ENCODE measurements at places on chromosomes 11 and 22.

DNA sequence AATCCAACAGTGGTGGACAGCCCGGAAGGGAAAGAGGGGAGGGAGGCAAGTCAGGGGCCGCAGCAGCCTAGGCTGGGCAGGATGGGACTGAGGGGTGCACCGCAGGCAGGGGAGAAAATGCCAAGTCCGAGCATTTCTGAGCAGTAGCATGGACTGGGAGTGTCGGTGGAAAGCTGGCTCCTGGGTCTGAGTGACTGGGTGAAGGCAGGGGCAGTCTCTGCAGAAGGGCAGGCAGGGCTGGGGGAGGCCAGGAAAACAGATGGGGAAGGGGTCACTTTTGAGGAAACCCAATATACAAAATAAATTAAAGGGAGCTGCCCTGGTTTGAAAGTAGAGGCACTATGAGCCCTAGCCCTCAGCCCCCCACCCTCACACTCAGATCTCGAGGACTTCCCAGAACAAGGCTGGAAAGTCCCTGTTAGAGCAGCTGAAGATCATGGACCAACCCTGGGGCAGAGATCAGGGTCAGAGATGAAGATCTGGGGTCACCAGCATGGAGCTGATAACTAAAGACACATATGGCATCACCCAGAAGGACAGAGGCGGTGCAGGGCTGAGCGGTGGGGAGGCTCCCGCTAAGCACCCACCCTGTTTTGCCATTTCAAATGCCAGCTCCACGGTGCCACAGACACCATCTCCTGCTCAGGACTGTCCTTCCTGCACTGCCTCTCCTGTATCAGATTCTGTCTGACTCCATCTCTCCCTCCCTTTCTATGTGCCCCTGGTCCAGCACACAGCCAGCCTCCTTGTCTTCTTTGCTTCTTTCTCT lies 32.4 kb upstream of the ETS1 start:
- DNase-seq, result no peak

- DNase-seq, result no peak
Measured at GRCh38 chr11:47923667-47924066, 56.7 kb upstream of the PTPRJ start.

- DNase-seq, result no peak
Measured at GRCh38 chr22:36767035-36767775, 8.7 kb downstream of the IFT27 start.

- DNase-seq, result no peak
Measured at GRCh38 chr22:44396727-44397722, 84.3 kb upstream of the SHISAL1 start.

DNA sequence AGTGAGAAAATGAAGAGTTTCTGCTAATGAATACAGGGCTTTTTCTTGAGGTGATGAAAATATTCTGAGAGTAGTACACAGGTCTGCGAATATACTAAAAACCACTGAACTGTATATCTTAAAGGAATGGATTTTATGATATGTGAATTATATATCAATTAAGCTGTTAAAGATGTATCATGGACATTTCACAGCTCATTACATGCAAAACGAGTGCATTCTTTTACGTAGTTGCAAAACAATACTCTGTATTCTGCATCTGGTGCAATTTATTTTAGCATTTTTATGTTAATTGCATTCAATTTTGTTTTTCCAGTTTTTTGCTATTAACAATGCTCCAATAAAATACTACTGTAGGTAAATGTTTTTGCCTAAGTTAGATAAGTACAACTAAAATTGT lies 411.6 kb downstream of the DYNC2H1 start:
- DNase-seq, result no peak

- DNase-seq, result peak; percentile 87
Measured at GRCh38 chr11:10304495-10305261, at the start of gene ADM. ADM (plus strand) TSS chr11:10305073; CDS start chr11:10305701, 628 bp downstream.

- peak; percentile 56 for DNase-seq
Measured at GRCh38 chr11:84384731-84385130, 1098.6 kb upstream of the CCDC90B start.

- no peak for DNase-seq
Measured at GRCh38 chr11:1235901-1236315, 13.0 kb downstream of the MUC5B start.

DNA sequence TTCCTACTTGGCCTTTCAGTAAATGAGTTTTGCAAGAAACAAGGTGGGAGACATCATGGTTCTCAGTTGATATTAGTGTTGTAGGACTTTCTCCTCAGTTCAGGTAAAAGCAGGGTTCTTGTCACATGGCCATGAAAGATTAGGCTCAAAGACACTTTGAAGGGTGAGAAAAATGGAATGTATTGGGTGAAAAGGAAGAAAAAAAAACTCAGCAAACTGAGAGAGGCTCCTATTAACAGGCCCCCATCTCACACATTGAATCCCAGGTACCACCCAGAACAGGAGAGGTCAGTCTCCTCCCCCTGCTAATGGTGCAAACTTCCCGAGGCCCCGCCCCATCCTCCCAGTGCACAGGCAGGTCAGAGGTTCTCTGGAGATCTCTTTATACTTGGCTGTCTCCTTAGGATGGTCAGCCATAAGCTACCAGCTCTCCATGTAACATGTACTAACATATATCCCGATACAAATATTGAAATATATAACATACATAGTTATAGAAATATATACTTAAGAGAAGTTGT lies 62.2 kb downstream of the MICAL2 start:
- no peak for DNase-seq

- DNase-seq, result no peak
Measured at GRCh38 chr11:119447664-119448242, 24.8 kb upstream of the THY1 start.

GRCh38 chr11:123061403-123062157 lies at the start of gene HSPA8:
HSPA8 (minus strand) TSS chr11:123062136; CDS start chr11:123061324, 812 bp downstream.
- peak; percentile 82 for DNase-seq

DNA sequence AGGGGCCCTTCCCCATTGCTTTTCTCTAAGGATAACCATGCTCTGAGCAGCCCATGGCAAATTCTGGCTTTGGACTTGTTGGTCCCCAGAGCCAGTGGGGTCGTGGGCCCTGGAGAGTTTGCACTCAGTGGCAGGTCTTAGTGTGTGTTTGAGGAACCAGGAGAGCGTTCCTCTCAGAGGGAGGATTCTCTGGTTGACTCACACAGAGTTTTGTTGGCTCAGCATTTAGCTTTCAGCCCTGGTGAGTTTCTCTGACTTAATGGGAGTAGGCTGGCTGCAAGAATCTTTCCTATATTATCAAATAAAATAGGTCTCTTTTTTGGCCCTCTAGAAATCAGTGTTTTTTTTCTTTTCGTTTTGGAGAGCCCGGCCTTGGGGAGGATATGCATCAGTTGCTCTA lies 20.9 kb downstream of the ST14 start:
- DNase-seq, result no peak

- no peak for DNase-seq
Measured at GRCh38 chr11:95318498-95318897, 87.5 kb upstream of the SESN3 start.

GRCh38 chr22:28810821-28811491 lies 10.6 kb upstream of the XBP1 start:
- DNase-seq, result peak; percentile 93

GRCh38 chr11:35031867-35032266 lies 107.1 kb upstream of the CD44 start:
- no peak for DNase-seq

GRCh38 chr11:23725752-23726151 lies 771.1 kb upstream of the LUZP2 start:
- no peak for DNase-seq

- no peak for DNase-seq
Measured at GRCh38 chr11:87020764-87021365, 16.9 kb upstream of the TMEM135 start.

DNA sequence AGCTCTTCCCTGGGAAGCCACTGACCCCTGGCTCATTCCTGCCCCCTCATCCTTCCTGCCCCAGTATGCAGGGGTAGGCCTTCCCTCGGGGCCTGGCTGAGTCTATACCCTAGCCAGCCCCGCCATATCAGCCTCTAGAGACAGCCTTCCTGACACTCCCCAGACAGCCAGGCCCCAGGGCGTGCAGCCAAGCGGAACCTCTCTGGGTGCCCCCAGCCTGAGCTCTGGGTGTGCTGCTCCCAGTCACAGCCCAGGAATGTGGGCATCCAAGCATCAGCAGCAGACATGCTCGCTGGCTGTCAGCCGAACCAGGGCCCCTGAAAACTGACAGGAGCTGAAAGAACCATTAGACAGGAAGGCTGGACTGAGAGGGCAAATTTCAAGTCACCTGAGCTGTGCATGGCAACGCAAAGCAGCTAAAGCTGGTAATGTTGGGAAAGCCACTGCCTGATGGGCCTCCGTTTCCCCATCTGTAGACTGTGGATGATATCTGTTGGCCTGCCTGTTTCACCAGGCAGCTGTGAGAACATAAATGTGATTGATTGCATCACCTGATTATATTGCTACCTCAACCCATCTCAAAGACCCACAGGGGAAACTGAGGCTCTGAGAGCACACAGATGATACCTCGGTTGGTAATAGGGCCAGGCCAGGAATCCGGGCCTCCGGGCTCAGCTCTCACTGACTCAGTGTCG lies 93.2 kb downstream of the LRRC32 start:
- no peak for DNase-seq

GRCh38 chr22:36211237-36211861 lies 9.7 kb upstream of the APOL4 start:
- DNase-seq, result peak; percentile 86

DNA sequence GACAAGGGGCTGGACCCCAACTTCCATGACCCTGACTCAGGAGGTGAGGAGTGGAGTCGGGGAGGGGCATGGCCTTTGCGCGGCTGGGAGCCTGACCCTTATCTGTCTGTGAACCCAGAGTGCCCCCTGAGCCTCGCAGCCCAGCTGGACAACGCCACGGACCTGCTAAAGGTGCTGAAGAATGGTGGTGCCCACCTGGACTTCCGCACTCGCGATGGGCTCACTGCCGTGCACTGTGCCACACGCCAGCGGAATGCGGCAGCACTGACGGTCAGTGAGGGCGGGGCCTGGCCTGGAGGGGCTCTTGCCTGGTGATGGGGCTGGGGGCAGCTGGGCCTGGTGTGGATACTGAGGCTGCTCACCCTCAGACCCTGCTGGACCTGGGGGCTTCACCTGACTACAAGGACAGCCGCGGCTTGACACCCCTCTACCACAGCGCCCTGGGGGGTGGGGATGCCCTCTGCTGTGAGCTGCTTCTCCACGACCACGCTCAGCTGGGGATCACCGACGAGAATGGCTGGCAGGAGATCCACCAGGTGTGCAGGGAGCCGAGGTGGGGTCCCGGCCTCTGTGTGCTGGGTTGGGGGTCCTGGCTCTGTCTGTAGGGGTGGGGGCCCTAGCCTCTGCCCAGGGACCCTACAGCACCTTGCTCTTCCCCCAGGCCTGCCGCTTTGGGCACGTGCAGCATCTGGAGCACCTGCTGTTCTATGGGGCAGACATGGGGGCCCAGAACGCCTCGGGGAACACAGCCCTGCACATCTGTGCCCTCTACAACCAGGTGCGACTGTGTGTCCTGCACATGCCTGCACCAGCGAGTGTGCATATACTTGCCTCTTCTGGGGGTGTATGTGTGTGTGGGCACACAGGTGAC lies 6.3 kb downstream of the SHANK3 start:
- DNase-seq, result no peak

- no peak for DNase-seq
Measured at GRCh38 chr11:114256176-114256966, 39.8 kb upstream of the NNMT start.

GRCh38 chr22:27866135-27867084 lies 52.6 kb downstream of the PITPNB start:
- DNase-seq, result no peak

- no peak for DNase-seq
Measured at GRCh38 chr11:128421577-128422330, 165.6 kb downstream of the ETS1 start.

- no peak for DNase-seq
Measured at GRCh38 chr22:30556388-30556787, 9.8 kb upstream of the SEC14L6 start.

DNA sequence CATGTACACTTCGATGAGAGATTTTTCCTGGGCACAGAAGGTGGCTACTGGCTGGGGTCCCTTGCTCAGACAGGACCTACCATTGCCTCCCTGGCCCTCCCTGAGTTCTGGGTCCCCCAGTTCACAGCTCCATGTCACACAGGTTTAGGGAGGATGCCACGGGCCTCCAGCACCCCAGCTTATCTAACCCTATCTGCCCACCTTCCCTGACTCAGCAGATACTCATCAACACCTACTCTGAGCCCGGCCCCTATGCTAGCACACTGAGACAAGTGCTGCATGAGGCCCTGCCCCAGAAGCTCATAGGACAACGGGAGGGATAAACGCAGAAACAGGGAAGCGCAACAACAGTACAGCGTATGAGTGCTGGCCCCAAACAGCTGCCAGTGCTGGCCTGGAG lies 9.6 kb downstream of the NAGA start:
- DNase-seq, result no peak

DNA sequence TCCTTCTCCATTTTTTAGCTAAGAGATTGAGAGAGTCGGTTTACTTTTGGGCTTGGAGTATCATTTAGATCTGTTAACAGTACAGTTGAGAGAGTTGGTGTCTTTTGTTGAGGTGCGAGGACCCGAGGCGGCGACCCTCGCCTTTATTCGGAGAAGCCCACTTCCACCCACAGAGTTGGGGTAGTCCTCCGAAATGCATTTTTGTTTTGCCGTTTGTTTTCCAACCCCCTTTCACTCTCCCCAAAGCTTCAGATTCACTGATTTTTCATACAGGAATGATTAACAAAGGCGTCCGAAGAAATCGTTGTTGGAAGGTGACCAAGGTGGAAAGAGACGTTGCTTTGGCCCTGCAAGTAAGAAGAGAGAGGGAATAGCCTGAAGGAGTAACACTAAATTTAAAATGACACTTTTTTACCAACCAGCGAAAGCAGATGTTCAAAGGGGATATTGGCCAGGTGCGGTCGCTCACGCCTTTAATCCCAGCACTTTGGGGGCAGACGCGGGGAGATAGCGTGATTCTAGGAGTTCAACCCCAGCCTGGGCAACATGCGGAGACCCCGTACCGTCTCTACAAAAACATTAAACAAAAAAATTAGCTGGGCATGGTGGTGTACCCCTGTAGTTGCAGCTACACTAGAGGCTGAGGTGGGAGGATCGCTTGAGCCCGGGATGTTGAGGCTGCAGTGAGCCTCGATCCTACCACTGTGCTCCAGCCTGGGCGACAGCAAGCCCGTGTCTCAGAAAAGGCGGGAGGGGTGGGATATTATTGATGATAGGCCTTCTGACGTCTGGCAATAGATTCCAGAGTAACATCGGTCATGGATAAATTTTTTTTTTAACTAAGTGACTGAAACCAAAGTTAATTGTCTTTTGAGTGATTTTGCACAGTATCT lies 899 bp upstream of the RAB30 start:
- peak; percentile 33 for DNase-seq

DNA sequence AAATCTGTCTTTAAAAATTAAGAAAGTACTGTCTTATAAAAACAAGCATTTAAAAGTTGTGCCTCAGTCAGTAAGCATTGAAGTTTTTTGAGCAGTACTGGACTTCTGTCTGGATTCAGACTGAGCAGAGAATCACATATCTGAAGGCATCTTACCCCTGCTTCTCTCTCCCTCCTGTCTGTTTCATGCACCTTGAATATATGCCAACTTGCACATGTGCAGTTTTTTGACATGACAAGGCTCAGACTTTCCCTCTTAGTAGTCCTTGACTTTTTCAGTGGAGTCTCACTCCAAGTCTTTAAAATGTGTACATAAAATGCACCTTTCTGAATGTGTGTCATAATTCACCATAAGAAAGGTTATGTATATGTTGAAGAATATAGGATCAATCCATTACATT lies 19.8 kb downstream of the SPECC1L start:
- no peak for DNase-seq
